Effector CD4-positive, alpha-beta T cell (primary cell): ENCODE measurements at places on chromosomes 7 and 10.

- DNase-seq, result no peak
Measured at GRCh38 chr10:91745090-91745831, 53.0 kb upstream of the TNKS2 start.

GRCh38 chr7:8615019-8615418 lies 181.6 kb downstream of the NXPH1 start:
- no peak for DNase-seq

DNA sequence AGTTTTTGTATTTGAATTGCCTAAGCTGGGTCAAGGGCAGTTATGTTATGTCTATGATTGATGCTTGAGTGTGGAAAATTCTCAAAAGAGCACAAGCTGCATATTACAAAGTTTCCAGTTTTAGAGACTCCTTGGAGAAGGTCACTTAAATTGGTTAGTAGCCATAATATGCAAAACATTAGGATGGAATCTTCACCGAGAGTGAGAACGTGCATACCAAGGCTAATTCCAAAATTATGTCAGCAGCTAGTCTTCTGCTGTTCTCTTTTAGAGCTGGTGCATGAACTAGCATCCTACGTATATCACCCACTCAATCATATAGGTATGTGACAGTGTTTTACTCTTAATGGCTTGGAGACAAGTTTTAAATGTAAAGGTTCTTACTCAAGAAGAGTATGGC lies 49.2 kb downstream of the MKX start:
- DNase-seq, result no peak

DNA sequence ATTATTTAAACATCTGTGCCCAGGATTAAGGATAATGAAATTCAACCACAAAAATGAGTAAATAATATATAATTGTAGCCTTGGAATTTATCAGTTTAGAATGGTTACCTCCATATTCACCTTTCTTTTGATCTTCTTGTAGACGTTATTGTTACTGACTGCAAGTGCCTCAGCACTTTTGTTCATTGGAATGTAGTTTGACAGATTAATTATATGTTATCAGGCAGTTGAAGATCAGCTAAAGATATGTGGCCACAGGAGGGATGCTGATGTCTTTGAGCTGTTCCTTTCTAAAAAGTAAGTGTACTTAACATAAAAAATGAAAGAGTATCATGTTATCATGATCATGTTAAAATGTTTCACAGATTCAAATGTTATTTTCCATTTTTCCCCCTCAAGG lies 5.6 kb downstream of the LRRC72 start:
- no peak for DNase-seq

GRCh38 chr7:87370660-87371180 lies 25.3 kb downstream of the CROT start:
- no peak for DNase-seq

DNA sequence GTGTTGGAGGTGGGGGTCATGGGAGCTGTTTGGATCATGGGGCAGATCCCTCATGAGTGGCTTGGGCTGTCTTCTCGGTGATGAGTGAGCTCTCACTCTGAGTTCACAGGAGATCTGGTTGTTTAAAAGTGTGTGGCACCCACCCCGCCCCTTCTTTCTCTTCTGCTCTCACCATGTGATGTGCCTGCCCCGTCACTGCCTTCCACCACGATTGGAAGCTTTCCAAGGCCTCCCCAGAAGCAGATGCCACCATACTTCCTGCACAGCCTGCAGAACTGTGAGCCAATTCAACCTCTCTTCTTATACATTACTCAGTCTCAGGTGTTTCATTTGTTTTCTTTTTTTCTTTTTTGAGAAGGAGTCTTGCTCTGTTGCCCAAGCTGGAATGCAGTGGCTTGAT lies 170.0 kb downstream of the PTPN20 start:
- DNase-seq, result no peak

DNA sequence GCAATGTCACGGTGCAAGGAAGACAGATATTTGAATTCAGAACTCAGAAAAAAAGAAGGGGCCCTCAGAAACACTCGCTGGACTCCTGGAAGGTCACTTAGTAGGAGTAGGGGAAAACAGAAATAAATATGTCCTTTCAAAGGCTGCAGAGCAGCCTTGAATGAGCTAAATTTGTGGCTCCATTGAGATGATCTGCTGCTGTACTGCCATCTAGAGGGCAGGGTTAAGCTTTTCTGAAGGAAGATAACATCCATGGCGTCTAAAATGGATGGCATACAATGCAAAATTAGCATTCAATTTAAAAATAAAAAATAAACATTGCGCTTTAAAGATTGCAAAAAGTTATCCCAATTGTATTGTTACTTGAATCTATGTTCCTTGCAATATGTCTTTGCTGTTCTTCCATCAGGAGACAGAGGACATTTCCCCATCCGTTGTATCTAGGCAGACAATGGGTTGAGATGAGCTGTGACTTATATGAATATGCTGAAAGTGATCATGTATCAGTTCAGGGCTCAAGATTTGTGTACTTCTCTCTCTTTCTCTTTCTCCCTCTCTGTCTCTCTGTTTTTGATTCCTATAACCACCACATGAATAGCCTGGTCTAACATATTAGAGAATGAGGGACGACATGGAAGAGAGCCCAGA lies 642.2 kb downstream of the SH2D4B start:
- no peak for DNase-seq

- no peak for DNase-seq
Measured at GRCh38 chr10:36195364-36195763, 553.3 kb upstream of the FZD8 start.

DNA sequence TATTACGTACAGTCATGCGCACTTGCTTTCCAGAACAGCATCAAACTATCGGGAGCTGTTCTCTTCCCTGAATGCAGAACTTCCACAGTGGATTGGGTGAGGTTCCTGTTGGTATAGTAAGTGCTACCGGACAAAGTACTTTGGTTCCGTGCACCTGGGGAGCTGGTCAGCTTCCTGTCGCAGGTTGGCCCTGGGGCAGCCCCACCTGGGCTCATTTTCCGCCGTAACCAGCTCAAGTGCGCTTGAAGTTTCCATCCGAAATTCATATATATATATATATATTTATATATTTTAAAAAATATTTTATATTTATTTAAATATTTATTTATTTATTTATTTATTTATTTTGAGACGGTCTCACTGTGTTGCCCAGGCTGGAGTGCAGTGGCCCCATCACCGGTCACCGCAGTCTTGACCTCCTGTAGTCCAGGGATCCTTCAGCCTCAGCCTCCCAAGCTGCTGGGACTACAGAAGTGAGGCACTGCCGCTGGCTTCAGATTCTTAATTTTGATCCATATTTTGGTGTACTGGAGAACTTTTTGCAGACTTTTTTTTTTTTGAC lies 6.5 kb downstream of the SCART1 start:
- no peak for DNase-seq

DNA sequence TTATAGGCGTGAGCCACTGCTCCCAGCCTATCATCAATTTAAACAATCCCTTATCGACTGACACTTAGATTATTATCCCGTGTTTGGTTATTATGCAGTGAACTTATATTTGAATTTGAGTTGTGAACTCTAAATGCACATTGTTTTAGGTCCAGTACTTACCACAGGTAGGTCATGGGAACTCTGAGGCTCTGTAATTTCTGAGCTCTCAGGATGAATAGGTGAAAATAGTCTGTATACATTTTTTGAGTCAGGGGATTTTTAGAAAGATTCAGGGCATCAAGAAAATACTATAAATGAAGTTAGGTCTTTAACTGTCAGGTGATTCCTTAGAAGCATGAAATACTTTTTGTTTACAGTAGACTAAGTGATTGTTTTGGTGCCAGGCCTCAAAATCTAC lies 8.8 kb downstream of the CCDC136 start:
- no peak for DNase-seq

DNA sequence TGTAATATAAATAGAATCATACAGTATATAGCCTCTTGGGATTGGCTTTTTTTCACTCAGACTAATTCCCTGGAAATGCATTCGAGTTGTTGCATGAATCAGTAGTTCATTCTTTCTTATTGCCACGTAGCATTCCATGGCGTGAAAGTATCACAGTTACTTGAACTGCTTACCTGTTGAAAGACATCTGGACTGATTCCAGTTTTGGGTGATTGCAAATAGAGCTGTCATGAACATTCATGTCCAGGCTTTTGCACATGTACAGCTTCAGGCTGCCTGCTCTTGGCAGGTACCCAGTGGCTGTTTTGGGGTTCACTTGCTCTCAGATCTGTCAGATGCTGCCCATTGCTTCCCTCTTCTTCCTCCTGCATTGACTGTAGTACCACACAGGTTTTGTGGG lies 54.9 kb downstream of the LRGUK start:
- DNase-seq, result no peak

DNA sequence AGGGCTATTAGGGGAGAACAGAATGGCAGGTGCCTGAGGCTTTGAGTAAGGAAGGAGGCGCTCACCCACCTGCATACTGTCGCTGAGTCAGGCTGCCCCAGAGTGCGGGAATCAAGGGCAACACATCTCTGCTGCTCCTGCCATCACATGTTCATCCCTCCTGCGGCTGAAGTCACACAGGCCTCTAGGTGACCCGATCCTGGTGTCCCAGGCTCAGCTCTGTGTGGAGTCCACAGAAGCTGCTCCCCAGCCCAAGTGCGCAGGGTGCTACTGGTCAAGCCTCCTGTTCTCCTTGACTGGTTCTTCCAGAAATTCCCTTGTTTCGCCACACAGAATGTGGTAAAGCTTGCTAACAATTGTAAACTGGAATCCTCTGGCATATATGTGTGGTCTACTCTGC lies 96.9 kb upstream of the IL6 start:
- DNase-seq, result no peak

GRCh38 chr7:99244939-99245338 lies 27.7 kb upstream of the MYH16 start:
- DNase-seq, result no peak

DNA sequence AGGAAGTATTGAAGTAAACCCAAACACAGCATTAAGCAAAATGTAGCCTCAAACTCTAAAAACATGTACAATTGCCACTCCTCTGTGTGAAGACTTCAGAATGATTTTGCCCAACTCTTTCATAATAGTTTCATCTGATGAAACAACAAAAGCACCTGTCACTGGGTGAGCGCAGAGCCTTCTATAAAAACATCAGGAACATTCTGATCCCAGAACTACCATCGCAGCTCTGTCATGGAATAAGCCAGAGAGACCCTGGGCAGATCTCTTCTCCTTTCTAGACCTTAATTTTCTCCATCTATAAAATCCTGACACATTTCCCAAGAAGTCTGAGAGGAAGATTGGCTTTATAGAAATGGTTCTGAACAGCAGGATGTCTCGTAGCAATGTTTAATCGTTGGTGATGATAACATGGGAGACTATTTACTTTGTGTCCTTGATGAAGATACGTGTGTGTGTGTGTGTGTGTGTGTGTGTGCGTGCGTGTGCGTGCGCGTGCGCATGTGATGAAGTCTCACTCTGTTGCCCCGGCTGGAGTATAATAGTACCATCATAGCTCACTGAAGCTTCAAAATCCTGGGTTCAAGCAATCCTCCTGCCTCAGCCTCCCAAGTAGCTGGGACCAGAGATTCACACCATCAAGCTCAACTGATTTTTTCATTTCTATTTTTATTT lies 198.0 kb downstream of the KIAA1217 start:
- no peak for DNase-seq
